ENCODE measurements at places on chromosomes 5 and 9.

DNA sequence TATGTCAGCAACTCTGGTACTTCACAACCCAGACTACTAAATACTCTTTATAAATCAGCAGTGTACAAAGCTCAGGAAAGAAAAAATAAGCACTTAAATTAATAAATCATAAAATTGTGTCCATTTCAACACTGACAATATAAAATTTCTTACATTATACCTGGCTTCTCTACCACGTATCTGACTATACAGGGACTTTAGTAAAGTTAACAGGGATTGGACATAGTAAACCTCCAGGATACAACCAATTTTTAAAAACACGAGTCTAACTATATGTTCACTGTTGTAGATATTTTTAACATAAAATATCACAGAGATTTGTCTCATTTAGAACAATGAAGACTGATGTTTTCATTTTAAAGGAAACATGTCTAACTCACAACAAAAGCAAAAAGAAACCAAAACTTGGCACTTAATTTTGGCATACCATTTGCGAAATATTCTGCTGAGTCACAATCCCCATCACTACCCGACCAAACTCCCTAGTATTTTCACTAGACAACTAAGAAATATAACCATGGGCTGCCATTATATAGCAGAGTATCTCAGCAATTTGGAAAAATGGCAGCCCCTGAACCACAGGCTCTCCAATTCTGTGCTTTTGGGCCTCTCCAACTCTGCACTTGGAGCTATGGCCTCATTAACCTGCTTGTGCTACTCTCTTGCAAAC, 14.4 kb downstream of the FAM169A start:
- DNase-seq: no peak

GRCh38 chr5:134837530-134838181, 8.1 kb upstream of the C5orf24 start:
- DNase-seq: no peak

DNA sequence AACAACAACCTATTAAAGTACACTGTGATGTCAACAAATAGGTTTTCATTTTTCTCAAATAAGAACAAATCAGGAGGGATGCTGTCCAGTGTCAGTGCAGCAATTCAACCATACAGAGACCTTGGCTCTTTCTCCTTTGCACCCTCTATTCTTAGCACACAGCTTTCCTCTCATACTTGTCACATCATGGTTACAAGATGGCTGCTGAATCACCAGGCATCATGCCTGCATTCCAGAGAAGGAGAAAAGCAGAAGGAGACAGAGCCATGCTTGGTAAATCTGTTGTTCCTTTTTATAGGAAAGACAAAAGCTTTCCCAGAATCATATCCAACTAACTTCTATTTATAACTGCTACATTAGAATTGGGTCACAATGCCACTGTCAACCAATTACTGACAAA, 124.7 kb upstream of the VLDLR start:
- DNase-seq: no peak

DNA sequence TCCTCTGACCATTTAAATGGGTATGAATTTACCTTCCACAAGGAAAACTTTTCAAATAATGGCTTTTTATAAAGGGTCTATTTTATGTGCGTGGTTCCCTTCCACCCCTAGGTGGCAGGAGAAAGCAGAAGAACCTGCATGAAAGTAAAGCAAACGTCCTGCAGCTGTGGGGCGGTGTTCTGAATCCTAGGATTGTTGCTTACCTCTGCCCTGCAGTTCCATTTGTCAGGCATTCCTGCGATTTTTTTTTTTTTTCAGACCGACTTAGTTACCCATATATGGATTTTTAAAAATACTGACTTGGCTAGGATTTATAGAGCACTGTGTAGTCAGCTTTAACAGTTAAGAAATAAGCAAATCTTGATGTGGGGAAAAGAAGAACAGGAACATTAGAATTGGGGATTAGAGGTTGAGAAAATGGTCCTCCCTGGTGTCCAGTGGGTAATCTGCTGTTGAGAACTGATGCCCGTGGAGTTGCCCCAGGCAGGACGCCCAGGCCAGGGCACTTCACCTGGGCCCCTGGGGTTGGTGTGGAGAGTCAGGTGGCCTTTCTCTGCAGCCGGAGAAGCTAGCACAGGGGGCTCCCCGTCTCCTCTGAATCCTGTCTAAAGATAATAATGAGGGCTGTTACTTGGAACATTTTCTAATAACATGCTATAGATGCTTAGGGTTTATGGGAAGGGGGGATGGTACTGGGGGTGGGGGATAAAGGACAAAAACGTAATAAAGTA, 30.4 kb upstream of the LTC4S start:
- peak; percentile 21 for DNase-seq

DNA sequence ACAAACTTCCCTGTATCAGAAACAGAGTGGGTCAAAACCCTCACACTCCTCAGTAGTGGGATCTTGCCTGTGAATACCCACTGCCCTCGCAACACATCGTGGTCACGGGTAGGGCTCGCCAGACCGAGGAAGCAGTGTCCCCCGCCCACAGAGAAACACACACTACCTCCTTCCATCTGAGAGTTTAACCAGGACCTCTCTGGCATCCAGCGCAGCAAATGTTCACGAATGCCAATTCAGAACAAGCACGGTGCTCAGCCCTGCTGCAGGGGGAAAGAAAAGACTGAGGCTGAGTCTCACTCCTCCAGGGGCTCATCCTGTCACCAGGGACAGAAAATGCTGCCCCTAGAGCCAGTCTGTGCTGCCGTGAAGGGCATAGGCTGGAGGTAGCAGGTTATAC, 42.5 kb upstream of the SYNPO start:
- DNase-seq: no peak

- no peak for DNase-seq
Measured at GRCh38 chr5:28516722-28517121, 1478.3 kb upstream of the CDH9 start.

DNA sequence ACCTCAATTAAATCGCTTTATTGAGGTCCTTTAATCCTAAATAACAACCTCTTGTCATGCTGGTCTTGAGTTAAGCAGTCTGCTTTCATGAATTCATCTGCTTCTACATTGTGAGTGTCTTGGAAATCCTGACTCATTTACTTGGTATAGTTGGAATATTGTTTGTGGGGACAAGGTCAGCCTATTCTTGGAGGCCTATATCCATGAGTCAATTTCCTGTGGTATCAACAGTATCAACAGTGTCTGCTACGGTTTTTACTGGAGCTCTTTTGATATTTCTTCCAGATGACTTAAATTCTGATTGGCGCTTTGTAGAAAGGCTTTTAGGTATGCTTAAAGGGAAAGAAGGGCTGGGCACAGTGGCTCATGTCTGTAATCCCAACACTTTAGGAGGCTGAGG, 71.2 kb upstream of the PARP8 start:
- no peak for DNase-seq

GRCh38 chr9:121754655-121755436, 103.4 kb downstream of the DAB2IP start:
- DNase-seq: no peak

DNA sequence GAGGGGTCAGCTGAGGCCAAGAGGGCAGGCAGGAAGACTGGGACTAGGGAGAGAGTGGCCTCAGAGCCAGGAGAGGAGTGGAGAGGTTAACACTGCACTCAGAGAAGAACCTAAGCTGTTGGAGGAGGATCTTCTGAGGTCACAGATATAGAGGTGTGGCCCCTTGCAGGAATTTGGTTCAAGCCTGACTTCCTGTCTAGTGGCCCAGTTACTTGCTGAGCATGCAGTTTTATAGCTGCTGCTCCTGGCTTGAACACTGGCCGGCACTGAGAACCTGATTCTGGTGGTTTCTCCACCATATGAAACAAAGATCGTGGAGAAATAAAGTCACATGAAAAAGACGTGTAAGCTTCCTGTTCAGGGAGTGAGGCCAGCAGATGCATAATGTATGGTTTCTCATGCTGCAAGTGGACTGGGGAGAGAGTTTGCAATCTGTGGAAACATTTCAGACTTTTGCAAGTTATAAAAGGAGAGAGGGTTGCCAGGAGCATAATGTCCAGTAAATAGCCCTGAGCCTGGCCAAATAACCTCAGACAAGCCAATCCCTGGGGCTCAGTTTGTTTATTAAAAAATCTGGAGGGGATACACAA, 82.6 kb downstream of the GALNT10 start:
- no peak for DNase-seq

- no peak for DNase-seq
Measured at GRCh38 chr5:143316844-143317631, 86.4 kb downstream of the NR3C1 start.

DNA sequence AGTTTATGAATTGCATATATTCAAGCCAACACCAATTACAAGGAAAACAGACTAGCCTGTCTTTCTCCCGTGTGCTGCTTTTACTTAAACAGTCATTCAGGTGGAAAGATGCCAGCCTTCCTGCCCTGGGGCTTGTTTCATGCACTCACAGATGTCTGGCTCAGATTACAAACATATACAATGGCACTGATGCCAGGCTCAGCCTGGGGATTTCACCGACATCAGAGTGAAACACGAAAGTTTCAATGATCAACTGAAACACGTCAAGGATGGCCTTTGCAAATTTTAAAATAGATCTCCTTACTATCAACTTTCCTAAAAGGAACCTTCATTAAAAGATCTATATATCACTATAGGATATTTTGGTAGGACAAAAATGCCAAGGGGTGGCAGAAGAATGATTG, 1576.5 kb downstream of the EFNA5 start:
- no peak for DNase-seq

DNA sequence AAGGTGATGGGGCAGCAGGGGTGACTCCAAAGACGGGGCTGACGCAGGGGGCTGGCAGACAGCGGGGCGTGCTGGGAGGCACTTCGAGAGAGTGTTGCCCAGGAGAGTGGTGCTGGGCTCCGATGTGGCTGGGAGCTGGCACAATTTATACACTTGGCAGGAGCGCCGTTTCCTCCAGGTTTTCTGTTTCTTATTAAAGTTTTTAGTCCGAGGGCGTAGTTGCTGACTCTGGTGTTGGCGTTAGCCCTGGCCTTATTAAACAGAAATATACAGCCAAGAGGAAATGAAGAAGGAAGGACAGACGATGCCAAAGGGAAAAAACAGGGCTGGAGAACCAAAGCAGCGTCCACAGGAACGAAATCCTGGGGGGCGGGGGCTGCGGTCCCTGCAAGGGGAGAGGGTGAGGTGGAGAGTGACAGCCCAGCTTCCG, 139.6 kb upstream of the PHYKPL start:
- DNase-seq: no peak

DNA sequence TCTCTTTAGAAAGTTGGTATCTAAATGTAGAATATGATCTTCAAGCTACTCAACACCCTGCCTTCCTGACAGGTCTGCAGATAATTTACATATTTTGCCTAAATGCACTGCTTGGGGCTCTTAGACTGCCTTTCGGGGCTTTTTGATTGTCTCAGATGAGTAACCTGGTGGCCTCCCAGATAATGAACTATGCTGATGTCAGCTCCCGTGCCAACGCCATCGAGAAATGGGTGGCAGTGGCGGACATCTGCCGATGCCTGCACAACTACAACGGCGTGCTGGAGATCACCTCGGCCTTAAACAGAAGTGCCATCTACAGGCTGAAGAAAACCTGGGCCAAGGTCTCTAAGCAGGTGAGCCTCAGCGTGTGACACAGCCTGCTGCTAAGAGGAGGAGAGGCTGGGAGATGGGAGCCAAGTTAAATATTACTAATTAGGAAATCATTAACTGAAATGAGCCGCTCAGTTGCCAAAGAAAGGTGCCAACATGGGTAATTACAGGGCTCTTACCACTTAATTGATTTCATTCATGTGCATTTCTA, 20.8 kb upstream of the CKMT2 start:
- no peak for DNase-seq

- DNase-seq: no peak
Measured at GRCh38 chr9:105457560-105458294, 9.9 kb downstream of the FSD1L start.

DNA sequence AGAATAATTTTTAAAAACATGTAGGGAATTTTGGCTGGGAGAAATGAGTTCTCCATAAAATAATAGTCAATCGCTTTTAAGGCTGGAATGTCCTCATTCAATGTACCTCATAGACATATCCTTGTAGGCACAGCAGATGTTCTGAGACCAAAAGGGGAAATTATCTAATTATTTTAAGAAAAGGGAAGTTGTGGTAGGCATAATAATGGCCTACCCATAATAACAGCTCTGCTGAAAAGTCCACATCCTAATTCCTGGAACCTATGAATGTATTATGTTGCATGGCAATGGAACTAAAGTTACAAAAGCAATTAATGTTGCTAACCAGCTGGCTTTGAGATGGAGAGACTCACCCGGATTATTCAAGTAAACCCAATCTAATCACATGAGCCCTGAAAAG, 216.1 kb downstream of the TRIM36 start:
- no peak for DNase-seq

DNA sequence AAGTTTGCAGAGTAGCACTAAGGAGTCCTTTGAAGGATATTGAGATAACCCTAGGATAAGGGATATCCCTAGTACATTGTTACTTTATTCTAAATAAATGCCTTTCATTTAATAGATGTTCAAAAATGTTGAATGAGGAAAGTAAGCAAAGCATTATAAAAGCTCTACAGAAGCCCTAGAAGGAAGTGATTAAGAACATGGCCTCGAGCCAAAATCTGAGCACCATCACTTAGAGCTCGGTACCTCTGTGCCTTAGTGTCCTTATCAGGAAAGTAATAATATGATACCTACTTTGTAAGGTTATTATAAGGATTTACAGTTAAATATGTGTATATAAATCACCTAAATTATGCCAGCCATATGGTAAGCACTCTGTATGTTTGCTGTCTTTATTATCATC, 242.6 kb downstream of the KIAA0825 start:
- no peak for DNase-seq

GRCh38 chr5:172853355-172853975, 19.4 kb downstream of the ERGIC1 start:
- no peak for DNase-seq

All from effector memory CD4-positive, alpha-beta T cell (primary cell).